ENCODE measurements at places on chromosomes 3 and 15.

- no peak for DNase-seq
These were observed 1001.6 kb downstream of the ROBO2 start for GRCh38 chr3:78041486-78041885.

DNA sequence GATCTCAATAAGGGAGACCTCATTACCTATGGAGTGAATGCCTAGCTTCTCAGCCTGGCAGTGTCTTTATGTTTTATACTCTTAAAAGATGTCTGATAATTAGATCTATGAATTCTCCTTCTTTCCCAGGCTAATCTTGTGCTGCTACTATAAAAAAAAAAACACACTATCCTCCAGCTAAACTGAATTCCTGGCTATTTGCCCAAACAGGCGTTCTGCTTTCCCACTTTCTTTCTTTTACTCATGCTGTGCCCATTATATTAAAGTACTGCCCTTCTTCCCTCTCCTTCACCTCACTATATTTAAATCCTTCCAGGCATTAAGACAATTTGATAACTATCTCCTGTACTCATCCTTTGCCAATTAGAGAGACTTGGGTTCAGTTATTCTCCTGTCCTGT is 1134.9 kb downstream of the ROBO2 start:
- no peak for DNase-seq

GRCh38 chr3:35733341-35733740 is 94.0 kb downstream of the ARPP21 start:
- no peak for DNase-seq

DNA sequence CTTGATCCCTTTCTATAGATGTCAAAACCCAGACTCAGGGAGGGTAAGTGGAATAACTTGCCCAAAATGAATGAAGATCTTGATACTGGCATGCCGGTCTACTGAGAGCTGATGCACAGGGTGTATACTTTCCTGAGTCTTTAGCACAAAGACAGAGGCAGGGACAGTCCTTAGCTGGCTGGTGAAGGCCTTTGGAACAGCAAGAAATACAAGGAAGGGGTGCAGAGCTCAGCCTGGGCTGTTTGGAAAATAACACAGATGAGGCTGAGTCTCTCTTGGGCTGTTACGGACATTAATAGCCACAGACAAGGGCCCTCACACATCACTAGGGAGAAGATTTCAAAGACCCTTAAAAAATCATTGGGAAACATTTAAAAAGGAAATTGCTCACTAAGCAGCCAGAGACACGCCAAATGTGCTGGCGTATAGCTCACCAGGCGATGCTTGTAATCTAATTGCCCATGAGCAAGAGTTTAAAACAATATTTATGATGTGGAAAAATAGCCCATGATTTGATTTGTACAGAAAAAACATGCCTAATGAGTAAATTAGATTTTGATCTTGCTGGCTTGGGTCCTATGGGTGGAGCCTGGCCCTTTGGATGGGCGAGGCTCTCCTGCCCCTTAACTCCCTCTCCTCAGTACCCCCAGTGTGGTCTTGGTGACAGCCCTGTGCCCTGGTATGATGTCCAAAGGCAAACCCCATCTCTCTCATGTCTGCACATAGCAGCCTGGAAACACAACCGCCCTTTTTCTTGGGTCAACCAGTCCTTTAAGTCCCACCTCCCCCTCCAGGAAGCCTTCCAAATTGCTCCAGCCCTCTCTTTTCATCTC is 81.8 kb upstream of the MRPS22 start:
- no peak for DNase-seq

DNA sequence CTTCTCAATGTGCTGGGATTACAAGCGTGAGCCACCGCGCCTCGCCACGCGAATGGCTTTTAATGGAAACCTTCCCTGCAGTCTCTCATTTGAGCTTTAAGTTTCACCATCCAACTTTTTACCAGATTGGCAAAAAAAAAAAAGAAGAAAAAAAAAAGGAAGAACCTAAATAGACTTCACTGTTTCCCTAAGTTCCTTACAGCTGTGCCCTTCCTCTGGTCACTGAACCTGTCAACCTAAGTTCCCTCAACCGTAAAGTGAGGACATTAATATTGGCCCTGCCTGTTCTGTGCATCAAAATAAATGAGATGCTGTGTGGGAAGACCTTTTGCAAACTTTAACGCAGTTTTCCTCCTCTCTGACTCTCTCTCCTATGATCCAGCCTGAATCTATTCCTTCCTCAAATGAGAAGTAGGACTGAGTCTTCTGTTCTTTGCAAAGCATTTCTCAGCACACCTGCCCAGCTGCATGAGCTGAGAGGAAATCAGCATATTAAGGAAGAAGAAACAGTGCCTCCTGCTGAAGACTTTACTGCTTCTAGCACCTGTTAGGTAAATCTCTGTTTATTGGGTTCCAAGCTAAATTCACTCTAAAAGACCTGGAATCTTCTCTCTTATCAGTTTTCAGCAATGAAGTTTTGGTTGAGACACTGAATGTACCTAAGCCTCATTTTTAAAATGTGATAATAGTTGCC is 99.6 kb upstream of the ETV5 start:
- no peak for DNase-seq

Data from cortex of kidney (tissue), 1 donor.